ENCODE measurements at places on chromosomes 4 and X. TPM values are rescaled to one million over a fixed set of nuclear protein-coding genes. Genes with fewer than 3 reads are reported as not detected.

GRCh38 chrX:150849486-150849885, 49.0 kb downstream of the CD99L2 start:
- no peak for DNase-seq

GRCh38 chr4:749698-750666, 44.4 kb downstream of the PCGF3 start:
- no peak for DNase-seq

GRCh38 chr4:10733481-10734062, 49.0 kb upstream of the CLNK start:
- no peak for DNase-seq

GRCh38 chrX:17922303-17922702, 61.2 kb upstream of the RAI2 start:
- peak; percentile 12 for DNase-seq

GRCh38 chrX:55007656-55008055, 7.5 kb downstream of the APEX2 start:
- DNase-seq, result peak; percentile 67

Gene CXCL8
- total RNA-seq, result not detected

GRCh38 chr4:83771113-83771705, 235.3 kb downstream of the GPAT3 start:
- peak; percentile 7 for DNase-seq

Data from transverse colon (tissue), 4 donors.